ENCODE measurements at places on chromosomes 6 and 20. TPM values are rescaled to one million over a fixed set of nuclear protein-coding genes. Genes with fewer than 3 reads are reported as not detected.

The PFDN4 gene
- 136 TPM for total RNA-seq

The BFSP1 gene
- total RNA-seq, result 2.3 TPM

The GABRR1 gene
- not detected for total RNA-seq

The NRSN1 gene
- total RNA-seq, result not detected

The DSN1 gene
- total RNA-seq, result 38.0 TPM

The RNF182 gene
- total RNA-seq, result 0.40 TPM

Measured in thoracic aorta endothelial cell (primary cell).